Kidney epithelial cell (primary cell): ENCODE measurements at places on chromosomes 5 and 9.

DNA sequence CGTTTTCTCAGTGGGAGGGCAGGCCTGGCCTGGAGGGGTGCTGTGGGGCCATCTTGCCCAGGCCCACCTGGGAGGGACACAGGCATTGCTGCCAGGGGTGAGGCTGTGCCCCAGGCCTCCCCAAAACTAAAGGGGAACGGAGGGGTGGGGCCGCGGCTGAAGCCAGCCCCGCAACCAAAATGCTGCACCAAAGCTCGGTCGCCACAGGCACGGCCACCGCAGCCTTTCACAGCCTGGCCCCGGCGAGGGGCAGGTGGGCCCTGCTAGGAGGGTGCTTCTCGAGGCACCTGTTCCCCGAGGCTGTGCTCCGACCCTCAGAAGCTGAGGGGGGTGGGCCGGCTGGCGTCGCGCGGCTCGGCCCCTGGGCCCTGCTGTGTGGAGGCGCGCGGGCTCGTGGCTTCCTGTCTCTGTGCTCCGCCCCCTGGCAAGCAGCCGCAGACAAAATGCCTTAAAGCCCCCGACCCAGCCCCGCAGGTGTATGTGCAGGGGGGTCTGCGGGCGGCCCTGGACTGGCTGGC lies 57.6 kb downstream of the JAK2 start:
- DNase-seq: no peak

- DNase-seq: no peak
Measured at GRCh38 chr5:128083811-128084227, 253 bp downstream of the SLC12A2 start.

GRCh38 chr9:3980771-3981170 lies 319.1 kb downstream of the GLIS3 start:
- peak; percentile 35 for DNase-seq

DNA sequence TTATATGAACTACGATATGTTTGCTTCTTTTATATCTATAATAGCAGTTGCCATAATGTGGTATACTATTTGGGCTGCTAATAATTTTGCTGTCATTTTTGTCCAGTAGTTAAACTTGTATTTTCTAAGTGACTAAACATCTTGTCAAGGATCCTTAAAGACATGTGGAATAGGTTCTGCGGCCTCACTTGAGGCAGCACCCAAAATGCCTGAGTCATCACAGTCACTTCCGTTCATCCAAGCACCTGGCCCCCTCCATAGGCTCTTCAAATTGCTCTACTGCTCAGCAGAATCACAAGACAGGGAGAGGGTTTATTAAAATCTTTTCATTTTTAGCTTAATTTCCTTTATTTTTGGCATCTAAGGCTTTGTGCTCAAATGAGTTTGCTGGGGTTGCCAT lies 259.1 kb downstream of the AOPEP start:
- no peak for DNase-seq
